ENCODE measurements at places on chromosomes 12 and 14. TPM values are rescaled to one million over a fixed set of nuclear protein-coding genes. Genes with fewer than 3 reads are reported as not detected.

DNA sequence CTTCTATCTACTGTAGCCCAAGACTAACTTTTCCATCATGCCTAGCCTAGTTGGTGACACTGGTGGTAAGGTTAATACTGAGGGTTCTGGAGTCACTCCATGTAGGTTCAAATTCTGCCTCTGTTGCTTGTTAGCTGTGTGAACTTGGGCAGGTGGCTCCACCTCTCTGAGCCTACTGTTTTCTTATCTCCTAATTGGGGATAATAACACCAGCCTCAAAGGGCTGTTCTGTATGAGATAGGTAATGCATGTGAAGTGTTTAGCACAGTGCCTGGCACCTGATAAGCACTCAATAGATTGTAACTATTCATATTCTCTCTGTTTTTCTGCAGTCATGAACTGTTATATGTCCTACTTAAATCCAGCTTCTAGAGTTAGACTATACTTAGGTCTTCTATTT is 17.5 kb upstream of the SPPL3 start:
- H3K27ac ChIP-seq: peak overlapping the region; percentile 86
- no peaks in the 10 kb centered on the region for H3K27me3 ChIP-seq
- peaks cover 27% of the 10 kb centered on the region for H3K4me1 ChIP-seq
- H3K4me3 ChIP-seq: no peak overlapping the region
- DNase-seq: no peak

Gene DEPDC4
- 5.5 TPM for total RNA-seq

Gene GPD1
- 0.77 TPM for total RNA-seq

DNA sequence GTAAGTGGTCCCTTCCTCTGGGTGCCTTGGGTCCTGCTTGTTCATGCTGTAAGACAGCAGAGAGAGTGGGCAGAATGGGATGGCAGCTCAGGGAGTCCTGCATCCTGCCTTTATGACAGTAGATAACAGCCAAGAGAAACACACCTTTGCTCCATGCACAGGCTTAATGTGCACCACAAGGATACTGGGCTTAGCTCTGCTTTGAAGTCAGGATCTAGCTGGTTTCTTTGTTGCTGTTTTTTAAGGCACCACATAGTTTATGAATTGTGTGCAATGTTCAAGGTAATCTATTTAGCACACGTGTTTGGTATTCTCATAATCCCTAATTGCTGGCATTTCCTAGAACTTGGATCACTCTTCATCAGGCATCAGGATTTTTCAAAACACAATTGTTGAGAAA is 239.5 kb upstream of the DCN start:
- H3K4me1 ChIP-seq: peaks cover 22% of the 10 kb centered on the region
- no peak for DNase-seq
- H3K4me3 ChIP-seq: no peak overlapping the region
- H3K36me3 ChIP-seq: no peaks in the 10 kb centered on the region
- H3K27ac ChIP-seq: no peak overlapping the region

GRCh38 chr14:79878785-79879184 is 332.5 kb downstream of the DIO2 start:
- H3K27me3 ChIP-seq: no peaks in the 10 kb centered on the region
- H3K36me3 ChIP-seq: peaks cover 8% of the 10 kb centered on the region
- no peak overlapping the region for H3K27ac ChIP-seq
- DNase-seq: no peak
- no peaks in the 10 kb centered on the region for H3K4me1 ChIP-seq

GRCh38 chr14:65840786-65841185 is 428.3 kb downstream of the FUT8 start:
- H3K27me3 ChIP-seq: no peaks in the 10 kb centered on the region
- no peak overlapping the region for H3K4me3 ChIP-seq
- H3K36me3 ChIP-seq: no peaks in the 10 kb centered on the region
- no peak for DNase-seq
- H3K4me1 ChIP-seq: peaks cover 12% of the 10 kb centered on the region

Gene NYNRIN
- total RNA-seq: 18.3 TPM

- H3K4me1 ChIP-seq: peaks cover 40% of the 10 kb centered on the region
- no peaks in the 10 kb centered on the region for H3K27me3 ChIP-seq
- no peaks in the 10 kb centered on the region for H3K36me3 ChIP-seq
- no peak for DNase-seq
- no peak overlapping the region for H3K27ac ChIP-seq
- no peak overlapping the region for H3K4me3 ChIP-seq
These were observed 365.1 kb upstream of the SFSWAP start for GRCh38 chr12:131345521-131346436.

Gene TMTC1
- 13.9 TPM for total RNA-seq

GRCh38 chr14:52360831-52361230 is 46.7 kb downstream of the PTGER2 start:
- DNase-seq: no peak
- H3K27ac ChIP-seq: no peak overlapping the region
- no peaks in the 10 kb centered on the region for H3K4me1 ChIP-seq

GRCh38 chr12:108033090-108033489 is 96.0 kb upstream of the WSCD2 start:
- H3K4me1 ChIP-seq: 0 out of 2 replicates have a peak, but pooled peaks cover 4% of the 10 kb centered on the region
- H3K36me3 ChIP-seq: no peaks in the 10 kb centered on the region
- no peak overlapping the region for H3K27ac ChIP-seq

Gene PPP1CC
- 313 TPM for total RNA-seq

Gene LRP1
- 112 TPM for total RNA-seq

DNA sequence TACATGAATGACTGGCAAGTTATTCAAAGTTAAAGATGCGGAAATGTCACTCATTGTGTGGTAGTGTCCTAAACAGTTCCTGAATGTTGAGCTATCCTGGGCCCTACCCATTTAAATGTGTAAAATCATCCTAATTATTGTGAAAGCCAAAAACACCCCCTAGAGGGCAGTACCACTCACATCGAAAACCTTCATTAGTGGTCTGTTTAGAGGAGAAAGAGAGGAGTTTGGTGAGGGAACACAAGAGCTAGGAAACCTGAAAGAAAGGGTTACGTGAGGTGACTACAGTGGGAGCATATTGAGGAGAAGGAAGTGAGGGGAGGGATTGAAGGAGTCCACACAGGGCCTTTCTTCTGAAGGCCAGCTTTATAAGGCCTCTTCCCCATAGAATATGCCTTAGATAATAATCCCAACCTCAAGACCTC is 2.5 kb upstream of the TEP1 start:
- no peak overlapping the region for H3K4me3 ChIP-seq
- peaks cover 18% of the 10 kb centered on the region for H3K4me1 ChIP-seq
- no peaks in the 10 kb centered on the region for H3K36me3 ChIP-seq
- no peaks in the 10 kb centered on the region for H3K27me3 ChIP-seq

DNA sequence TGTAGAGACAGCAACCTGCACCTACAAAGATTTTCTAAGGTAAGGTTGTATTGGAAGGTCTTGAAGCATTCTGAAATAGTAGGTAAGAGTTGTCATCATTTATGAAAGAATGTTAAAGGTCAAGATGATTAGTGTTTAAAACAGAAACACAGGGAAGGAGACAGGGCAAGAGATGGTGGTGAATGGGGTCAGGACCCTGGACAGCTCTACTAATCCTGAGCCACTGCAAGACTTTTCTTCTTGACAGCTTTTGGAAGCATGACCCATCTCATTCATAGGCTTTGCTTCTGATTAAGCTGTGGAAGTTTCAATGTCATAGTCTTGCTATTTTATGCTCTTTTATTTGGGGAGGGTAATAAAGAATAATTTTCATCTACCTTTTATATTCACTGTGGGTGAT is 75.5 kb upstream of the CAND1 start:
- H3K4me1 ChIP-seq: peaks cover 3% of the 10 kb centered on the region
- H3K36me3 ChIP-seq: no peaks in the 10 kb centered on the region
- 0 out of 2 replicates have a peak, but pooled peaks cover 3% of the 10 kb centered on the region for H3K27me3 ChIP-seq
- peak; percentile 54 for DNase-seq
- H3K4me3 ChIP-seq: no peak overlapping the region

DNA sequence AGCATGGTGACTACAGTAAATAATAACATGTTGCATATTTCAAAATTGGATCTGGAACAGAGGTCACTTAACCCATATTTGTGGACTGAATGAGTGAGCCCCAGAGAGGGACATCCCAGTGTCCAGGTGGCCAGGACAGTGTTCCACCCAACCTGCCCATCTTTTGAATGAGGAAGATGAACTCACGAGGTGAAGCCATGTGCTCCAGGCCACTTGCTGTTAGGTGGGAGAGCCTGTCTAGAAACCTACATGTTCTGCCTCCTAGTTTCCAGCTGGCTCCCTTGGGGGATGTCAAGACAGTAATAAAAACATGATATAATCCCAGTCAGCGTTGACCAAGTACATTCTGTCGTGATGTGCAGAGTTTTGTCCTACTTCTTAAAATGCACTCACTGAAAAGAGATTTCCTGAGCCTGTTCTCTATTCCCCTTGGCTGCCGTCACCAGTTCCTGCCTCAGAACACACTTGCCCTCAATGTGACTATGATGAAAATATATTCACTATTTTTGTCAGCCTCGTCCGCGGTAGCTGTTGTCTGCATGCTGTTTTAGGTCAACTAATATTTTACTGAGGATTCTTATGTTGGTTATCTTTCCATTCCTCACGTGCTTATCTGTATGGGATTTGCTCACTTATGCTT is 25.7 kb downstream of the TSPAN9 start:
- no peak overlapping the region for H3K27ac ChIP-seq
- no peak overlapping the region for H3K4me3 ChIP-seq
- no peaks in the 10 kb centered on the region for H3K27me3 ChIP-seq
- DNase-seq: no peak

Gene RNF212B
- total RNA-seq: 0.46 TPM

Gene MIPOL1
- total RNA-seq: 12.3 TPM

Gene RNASE4
- total RNA-seq: 2.4 TPM

GRCh38 chr12:42701084-42701483 is 111.5 kb upstream of the PRICKLE1 start:
- H3K4me1 ChIP-seq: peaks cover 14% of the 10 kb centered on the region
- no peaks in the 10 kb centered on the region for H3K27me3 ChIP-seq
- DNase-seq: no peak
- no peak overlapping the region for H3K27ac ChIP-seq
- H3K36me3 ChIP-seq: no peaks in the 10 kb centered on the region
- no peak overlapping the region for H3K4me3 ChIP-seq

DNA sequence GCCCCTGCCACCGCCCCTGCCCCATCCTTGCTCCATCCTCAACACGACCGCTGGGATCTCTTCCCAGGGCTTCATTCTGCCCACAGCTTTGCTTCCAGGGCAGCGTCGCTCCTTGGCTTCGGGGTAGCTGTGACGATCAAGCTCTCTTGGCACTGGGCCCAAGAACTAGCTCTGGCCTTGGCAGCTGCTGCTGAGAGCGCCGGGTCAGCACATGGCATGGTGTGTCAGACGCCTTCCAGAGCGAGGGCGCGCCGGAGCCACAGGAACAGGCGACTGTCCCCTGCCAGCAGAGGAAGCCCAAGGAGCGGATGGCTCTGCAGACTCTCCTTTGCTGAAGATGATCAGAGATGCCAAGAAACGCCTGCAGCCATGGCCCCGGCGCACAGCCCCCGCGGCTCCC is 15.9 kb downstream of the RAB35 start:
- no peak overlapping the region for H3K4me3 ChIP-seq
- peaks cover 20% of the 10 kb centered on the region for H3K36me3 ChIP-seq
- H3K4me1 ChIP-seq: peaks cover 20% of the 10 kb centered on the region
- H3K27ac ChIP-seq: peak overlapping the region; percentile 78

DNA sequence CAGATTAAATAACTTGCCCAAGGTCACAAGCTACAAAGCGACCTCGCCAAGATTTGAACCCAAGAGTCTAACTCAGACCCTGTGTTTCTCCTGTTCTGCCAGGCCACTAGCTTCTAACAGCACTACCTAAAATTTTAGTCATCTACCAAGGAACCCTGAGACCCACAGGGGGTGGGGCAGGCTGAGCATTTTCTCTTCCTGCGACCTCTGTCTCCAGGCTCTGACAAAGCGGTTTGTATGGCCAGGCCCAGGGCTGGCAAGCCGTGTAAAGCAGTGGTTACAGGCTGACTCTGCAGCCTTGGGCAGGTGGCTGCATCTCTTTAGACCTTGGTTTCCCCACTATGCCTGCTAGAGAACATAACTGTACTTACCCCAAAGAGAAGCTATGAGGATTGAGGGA is 5.3 kb downstream of the VDR start:
- peaks cover 73% of the 10 kb centered on the region for H3K27me3 ChIP-seq
- DNase-seq: no peak
- no peaks in the 10 kb centered on the region for H3K36me3 ChIP-seq

Gene KRT82
- total RNA-seq: not detected

- no peaks in the 10 kb centered on the region for H3K4me1 ChIP-seq
- no peak overlapping the region for H3K27ac ChIP-seq
These were observed 130.8 kb downstream of the TMX1 start for GRCh38 chr14:51370758-51371386.

GRCh38 chr14:72350215-72350614 is 418.0 kb downstream of the RGS6 start:
- H3K27me3 ChIP-seq: 0 out of 2 replicates have a peak, but pooled peaks cover 2% of the 10 kb centered on the region
- no peaks in the 10 kb centered on the region for H3K4me1 ChIP-seq
- H3K36me3 ChIP-seq: no peaks in the 10 kb centered on the region
- no peak overlapping the region for H3K27ac ChIP-seq
- no peak overlapping the region for H3K4me3 ChIP-seq
- DNase-seq: no peak

DNA sequence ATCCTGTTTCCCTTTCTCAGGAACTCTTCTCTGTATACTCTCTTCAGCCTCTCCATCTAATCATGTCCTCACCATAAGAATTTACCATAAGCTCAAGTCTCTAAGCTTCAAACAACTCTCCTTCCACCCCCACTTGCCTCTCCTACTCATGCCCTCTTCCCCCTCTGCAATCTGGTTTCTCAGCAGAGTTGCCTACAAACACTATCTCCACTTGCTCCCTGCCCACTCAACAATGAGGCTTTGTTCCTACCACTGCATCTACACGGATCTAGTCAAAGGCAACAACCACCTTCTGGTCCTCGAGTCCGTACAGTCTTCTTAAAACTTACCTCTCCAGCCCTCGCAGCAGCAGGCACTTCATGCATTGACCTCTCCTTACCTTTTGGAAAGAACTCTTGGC is 17.2 kb upstream of the FBLN5 start:
- H3K27me3 ChIP-seq: no peaks in the 10 kb centered on the region
- no peak overlapping the region for H3K27ac ChIP-seq
- H3K4me1 ChIP-seq: peaks cover 6% of the 10 kb centered on the region
- DNase-seq: no peak

GRCh38 chr14:68041876-68042354 is 222.3 kb downstream of the RAD51B start:
- H3K27ac ChIP-seq: peak overlapping the region; percentile 97
- no peaks in the 10 kb centered on the region for H3K36me3 ChIP-seq
- DNase-seq: no peak
- peaks cover 68% of the 10 kb centered on the region for H3K4me1 ChIP-seq

Gene INF2
- 69.0 TPM for total RNA-seq

DNA sequence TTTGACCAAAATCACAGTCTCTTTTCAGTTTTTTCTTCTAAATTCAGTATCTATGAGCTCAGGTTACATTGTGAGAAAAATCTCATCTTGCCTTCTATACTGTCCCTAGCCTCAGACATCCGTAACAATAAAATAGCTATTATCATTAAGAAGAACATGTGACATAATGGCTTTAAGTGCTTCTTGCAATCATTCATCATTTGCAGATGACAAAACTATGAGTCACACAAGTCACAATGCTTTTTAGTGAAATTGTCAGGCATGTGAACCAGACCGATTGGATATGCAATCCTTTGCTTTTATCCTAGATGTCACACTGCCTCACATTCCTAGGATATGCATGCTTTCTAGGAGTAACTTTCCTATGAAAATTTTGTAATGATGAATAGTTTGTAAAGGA is 313.1 kb downstream of the SLC6A15 start:
- peak overlapping the region; percentile 37 for H3K27ac ChIP-seq
- H3K36me3 ChIP-seq: no peaks in the 10 kb centered on the region
- H3K27me3 ChIP-seq: no peaks in the 10 kb centered on the region
- DNase-seq: no peak

Gene PPP1R1A
- 13.1 TPM for total RNA-seq

Gene A2M
- 3.4 TPM for total RNA-seq
